ENCODE measurements at places on chromosomes 2 and 18. TPM values are rescaled to one million over a fixed set of nuclear protein-coding genes. Genes with fewer than 3 reads are reported as not detected.
A peak's percentile ranks its signal among the peaks of the same experiment; 100 is the strongest.

DNA sequence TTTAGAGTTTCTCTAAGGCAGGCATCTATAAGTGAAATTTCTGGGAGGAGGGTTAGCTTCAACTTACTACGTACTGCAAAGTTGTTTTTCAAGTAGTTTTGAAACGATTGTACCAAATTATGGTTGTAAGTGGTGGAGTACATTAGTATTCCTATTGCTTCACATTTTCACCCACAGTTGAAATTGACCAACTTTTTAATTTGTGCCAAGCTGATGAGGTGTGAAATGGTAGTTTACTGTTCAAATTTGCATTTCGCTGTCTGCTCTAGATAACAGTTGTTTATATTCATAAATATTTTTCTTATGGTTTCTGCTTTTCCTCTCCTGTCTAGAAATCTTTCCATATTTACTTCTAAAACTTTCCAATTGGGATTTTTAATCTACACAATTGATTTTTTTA is 18.6 kb downstream of the NPC1 start:
- DNase-seq: no peak

DNA sequence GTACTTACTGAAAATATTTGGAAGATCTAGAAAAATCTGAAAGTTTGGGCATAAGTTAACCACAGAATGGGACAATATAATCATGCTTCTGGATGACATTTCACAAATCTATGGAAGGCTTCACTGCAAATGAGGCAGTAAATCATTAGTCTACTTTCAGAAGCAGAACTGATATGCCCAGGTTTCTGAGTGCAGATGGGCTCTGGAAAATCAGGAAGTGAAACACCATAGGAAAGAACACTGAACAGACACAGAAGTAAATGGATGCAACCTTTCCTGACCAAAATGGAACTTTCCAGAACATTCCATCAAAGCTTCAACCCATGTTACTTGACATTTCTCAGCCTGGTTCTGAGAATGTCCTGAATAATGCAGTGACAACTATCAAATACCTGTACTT is 55.1 kb downstream of the KCNG3 start:
- no peak for DNase-seq

- no peak for DNase-seq
Measured at GRCh38 chr18:37179384-37179783, 350.5 kb downstream of the KIAA1328 start.

GRCh38 chr2:104786821-104787220 is 67.1 kb upstream of the POU3F3 start:
- no peak for DNase-seq

DNA sequence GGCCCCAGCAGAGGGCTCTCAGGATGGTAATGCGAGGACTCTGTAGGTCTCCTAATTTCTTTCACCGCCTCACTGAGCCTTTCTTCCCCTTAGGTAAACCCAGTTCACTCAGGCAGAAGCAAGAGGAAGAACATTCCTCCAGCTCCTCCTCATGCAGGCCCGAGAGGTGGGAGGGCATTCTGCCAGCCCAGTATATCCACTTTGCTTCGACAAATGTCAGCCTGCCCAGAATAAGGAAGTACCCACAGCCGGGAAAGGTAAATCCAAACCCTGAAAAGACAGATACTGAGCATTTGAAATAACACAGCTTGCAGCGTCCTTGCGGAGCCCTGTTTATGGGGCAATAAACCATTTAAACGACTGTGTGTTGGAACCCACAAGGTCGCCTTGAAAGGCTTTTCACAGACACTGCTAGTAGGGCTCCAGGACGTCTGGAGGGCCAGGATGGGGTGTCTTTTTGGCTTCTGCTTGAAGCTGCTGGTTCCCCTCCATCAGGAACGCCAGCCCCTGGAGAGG is 63.0 kb upstream of the STPG4 start:
- no peak for DNase-seq

- peak; percentile 70 for DNase-seq
Measured at GRCh38 chr18:37985126-37985525, 419.5 kb upstream of the CELF4 start.

GRCh38 chr2:61832183-61832841 is 21.5 kb downstream of the FAM161A start:
- no peak for DNase-seq

DNA sequence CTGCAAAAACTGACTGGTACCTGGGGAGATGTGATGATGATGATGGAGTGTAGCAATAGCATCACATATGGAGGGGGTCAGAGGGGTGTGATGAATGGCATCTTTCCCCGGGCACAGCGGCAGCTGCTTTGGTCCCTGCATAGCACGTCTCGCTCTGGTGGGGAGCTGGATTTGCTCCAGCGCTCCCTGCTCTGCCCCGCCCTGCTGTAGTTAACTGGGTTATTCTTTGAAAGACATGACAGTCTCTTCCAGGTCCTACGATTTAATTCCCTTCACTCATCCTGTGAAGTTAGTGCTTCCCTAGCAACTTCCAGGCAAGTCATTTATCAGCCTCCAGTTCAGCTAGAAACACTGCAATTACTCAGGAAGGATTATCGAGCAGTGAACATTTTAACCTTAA is 463.1 kb downstream of the TSN start:
- DNase-seq: no peak

DNA sequence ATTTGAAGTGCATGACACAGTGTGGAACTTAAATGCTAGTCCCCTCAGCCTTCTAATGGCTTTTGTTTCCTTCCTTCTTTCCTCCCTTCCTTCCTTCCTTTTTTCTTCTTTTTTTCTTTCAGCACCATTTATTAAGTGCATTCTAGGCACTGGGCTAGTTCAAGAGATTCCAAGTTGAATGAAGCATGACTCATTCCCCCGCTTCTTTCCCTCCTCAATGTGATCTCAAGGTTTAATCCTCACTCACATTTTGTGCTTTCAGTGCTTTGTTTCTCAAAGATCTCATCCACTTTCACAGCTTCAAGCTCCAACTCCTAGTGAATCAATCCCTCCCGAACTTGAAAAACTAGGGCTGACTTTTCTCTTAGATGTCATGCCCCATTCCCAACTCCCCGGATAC is 90.1 kb downstream of the LBH start:
- DNase-seq: no peak

The DYNAP gene
- polyA plus RNA-seq: 0.13 TPM

The TYMS gene
- polyA plus RNA-seq: 72.3 TPM

The SLC9A4 gene
- polyA plus RNA-seq: not detected

The CCDC85A gene
- 0.17 TPM for polyA plus RNA-seq

The LAMA1 gene
- polyA plus RNA-seq: 14.8 TPM

Data from GM23338 (cell line).